ENCODE measurements at places on chromosomes 7 and 10. TPM values are rescaled to one million over a fixed set of nuclear protein-coding genes. Genes with fewer than 3 reads are reported as not detected.

DNA sequence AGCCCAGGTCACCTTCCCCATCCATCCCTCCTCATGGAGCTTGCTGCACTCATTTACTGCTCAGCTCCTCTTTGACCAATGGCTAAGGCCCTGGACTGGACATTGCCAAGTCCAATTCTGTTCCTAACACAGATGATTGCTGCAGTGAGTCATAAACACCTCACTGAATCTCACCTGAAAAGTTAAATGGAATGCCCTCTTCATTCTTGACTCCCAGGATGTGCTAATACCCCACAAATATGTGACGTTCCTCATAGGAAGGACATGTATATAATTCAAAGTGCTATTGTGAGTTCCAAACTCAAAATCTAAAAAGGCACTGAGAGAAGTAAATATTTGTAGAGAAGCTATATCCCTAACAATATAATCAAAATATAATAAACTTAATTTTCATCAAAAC lies 73.5 kb upstream of the DLX6 start:
- no peak for DNase-seq

DNA sequence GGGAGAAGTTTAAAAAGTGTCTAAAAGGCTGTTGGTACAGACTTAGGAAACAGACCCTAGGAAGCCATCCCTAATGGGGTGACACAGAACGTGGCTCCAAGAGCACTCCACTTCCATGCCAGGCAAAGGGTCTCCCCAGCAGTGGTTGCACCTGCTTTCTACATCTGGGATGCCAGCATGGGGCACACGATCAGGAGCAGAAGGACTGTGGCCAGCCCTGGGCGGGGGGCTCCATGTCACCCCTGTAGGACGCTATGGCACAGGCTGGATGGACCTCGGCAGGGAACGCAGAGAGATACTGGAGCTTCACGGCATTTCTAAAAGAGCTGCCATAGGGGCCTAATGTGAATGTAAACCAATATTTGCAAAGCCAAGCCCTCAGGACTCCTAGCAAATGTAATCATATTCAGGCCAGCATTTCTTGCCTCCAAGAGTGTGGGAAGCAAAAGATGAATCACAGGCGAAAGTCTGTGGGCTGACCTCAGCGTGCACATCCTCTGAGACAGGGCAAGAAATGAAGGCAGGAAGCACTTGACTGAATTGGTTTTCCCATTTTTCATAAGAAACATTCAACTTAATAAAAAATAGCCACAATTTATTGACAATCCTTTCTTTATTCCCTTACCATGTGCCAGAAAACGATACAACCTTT lies 93.9 kb downstream of the ATXN7L1 start:
- DNase-seq: no peak

DNA sequence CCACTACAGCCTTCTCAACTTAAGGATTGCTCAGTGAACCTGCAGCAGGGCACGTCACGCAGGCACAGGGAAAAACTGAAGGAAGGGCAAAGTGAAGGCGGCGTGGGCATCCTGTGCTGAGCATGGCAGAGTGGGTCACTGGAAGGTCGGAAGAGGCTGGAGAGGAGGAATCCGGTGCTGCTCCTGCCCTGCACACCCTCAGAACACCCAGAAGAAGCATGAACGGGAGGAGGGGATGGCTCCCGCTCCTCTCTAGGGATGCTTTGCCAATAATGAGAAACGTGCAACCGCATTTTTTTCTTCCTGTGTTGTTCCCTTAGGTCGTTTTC lies 175.1 kb downstream of the TNS3 start:
- no peak for DNase-seq

GRCh38 chr7:127446842-127447241 lies 54.3 kb upstream of the ZNF800 start:
- DNase-seq: no peak

- DNase-seq: no peak
These were observed 13.4 kb downstream of the CNTNAP2 start for GRCh38 chr7:146129997-146130396.

DNA sequence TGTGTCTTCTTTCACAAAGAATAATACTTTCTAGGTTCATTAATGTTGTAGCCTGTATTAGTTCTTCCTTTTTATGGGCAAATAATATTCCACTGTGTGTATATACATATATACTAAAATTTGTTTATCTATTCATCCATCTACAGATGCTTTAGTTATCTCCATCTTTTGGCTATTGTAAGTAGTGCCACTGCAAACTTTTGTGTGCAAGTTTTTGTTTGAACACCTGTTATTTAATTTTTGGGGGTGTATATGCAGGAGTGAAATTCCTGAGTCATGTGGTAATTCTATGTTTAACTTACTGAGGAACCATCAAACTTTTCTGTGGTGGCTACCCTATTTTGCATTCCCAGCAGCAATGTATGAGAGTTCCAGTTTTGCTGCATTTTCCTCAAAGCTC lies 37.7 kb upstream of the AGR3 start:
- DNase-seq: no peak

DNA sequence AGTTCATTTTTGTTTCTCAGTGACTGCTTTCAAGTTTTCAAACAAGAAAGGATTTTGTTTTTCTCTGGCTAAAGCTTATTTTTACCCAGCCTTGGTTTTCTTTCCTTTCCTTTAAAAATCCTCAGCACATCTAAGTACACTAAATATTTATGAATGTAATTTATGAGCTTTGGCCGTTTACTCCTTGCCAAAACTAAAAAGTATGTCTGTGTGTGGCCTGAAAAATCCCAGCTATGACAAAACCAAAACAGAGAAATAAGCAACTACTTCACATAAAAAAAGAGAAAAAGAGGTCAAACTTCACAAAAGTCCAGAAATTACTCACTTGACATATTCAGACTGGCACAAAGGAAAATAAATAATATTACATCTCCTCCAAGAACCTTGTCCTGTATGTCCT lies 365.1 kb upstream of the NFE2L3 start:
- DNase-seq: no peak

Gene ERVW-1
- not detected for total RNA-seq

Gene CRHR2
- total RNA-seq: 0.09 TPM

Measured in WTC11 (cell line).